ENCODE measurements at places on chromosomes 3 and 15.

DNA sequence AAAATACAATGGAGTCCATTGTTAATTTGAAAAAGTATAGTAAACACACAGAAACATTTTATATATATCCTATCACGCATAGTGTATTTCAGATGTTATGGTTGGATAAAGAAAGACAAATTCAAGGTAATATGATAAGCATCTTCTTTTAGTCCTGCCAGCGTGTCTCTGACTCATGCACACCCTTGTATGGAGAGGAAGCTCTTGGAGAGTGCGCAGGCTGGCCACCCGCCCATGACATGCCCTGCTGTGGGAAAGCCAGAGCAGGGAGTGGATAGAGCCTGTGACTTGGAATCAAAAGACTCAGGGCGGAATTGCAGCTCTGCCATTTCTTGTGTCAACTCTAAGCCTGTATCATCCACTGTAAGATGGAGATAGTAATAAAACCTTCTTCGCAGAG is 23.0 kb upstream of the COPG1 start:
- DNase-seq, result no peak

DNA sequence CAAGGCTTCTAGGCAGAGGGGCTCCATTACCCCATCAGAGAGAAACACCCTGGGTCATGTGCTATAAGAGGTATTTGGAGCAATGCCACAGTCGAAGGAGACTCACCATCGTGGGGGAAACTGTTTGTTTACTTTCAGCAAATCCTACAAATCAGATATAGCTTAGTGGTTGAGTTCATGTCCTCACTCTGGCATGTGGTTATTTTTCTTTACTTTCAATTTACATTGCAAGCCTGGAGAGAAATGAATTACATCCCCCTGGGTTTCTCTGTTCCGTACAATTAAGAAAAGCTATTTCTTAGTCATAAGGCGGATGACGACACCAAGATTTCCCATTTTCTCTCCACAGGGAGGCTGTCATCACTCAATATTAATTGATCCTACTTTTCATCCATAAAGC is 36.9 kb downstream of the RFTN1 start:
- no peak for DNase-seq

GRCh38 chr15:73599934-73600333 is 33.3 kb downstream of the NPTN start:
- no peak for DNase-seq

DNA sequence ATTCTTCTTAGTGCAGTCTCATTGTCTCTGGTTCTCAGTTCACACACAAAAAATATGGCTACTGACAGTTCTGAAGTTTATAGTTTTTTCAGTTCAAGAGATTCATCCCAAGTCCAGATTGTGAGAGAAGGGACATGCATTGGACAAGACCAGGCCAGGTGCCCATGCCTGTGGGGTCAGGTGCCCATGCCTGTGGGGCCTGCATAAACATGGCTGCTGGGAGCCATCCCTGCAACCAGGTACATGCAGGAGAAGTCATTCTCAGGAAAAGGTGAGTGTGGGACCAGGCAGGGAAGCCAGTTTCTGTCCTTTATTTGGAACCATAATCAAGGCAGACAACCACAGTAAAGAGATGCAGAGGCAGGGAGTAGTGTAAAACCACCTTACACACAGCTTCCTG is 6.3 kb upstream of the TM4SF1 start:
- no peak for DNase-seq

DNA sequence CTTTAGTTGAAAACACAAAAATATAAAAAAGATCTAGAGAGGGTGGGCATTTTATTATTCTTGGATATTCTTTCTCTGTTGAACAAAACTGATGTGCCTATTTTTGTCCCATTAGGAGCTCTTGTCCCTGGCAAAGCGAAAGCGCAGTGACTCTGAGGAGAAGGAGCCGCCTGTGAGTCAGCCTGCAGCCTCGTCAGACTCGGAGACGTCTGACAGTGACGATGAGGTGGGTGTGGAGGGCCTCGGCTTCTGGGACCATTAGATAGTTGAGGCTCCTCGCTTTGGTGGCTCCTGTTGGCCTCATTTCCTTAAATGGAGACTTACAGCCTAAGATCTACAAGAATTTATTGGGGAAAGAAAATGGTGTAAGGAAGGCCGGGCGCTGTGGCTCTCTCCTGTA is 21.3 kb downstream of the RTF1 start:
- no peak for DNase-seq

DNA sequence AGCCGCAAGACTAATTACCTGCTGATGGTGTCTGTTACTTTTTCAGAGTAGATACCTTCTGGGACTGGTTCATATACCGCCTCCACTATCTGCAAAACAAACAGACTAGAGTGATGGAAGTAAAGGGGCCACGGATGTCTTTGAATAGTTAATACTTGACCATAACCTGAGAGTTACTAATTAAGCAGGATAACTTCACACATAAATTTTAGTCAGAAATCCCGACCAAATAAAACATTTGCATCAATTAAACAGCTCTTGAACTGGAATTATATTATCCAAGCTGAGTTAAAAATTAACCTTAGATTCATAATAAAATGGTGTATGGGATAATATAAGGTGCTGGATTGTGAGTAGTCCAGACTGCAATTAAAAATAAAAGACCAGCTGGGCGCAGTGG is 167.7 kb downstream of the NEK10 start:
- no peak for DNase-seq

DNA sequence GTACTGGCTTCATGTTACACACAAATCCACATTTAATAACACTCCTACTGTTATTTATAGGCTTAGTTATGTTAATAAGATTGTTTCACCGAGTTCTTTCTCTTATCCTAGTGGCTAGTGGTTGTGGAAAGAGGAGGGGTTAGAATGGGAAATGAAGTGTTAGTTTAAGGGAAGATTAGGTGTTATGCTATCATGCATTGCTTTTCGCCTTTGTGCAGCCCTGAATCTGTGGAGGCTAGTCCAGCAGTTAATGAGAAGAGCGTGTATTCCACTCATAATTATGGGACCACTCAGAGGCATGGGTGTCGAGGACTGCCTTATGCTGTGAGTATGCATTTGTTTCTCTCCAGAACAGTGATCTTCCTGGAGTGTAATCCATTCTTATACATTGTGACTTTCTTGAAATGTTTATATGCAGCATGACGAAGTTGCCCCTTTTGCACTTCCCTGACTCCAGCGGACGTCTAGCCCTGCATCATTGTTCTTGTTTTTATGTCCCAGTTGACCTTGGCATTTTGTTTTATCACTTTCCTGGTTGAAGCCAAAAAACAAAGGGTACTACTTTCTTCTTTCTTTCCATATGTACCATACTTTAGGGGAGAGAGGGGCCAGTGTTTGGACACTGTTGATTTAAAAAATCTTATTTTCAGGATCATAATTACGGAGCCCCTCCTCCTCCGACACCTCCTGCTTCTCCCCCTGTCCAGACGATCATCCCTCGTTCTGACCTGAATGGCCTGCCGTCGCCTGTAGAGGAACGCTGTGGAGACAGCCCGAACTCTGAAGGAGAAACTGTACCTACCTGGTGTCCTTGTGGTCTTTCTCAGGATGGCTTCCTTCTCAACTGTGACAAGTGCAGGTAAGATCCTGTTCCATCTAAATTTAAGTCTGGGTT is 36.5 kb downstream of the SETD5 start:
- DNase-seq, result no peak

DNA sequence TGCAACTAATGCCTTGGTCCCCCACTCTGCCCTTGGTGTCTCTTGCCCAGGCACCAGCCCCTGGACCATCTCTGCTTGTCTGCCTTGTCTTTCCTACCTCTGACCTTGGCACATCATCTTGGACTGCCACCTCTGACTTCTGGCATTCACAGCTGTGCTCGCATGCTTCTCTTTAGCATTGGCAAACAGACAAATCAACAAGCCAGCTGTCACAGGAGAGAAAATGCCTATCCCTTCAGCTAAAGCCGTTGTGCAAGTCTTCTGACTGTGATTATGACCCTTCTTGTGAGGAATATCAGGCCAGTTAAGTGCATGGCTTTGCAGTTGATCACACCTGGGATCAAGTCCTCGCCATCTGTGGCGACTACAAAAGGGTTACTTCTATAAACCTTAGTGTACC is 84.6 kb downstream of the PRICKLE2 start:
- no peak for DNase-seq

DNA sequence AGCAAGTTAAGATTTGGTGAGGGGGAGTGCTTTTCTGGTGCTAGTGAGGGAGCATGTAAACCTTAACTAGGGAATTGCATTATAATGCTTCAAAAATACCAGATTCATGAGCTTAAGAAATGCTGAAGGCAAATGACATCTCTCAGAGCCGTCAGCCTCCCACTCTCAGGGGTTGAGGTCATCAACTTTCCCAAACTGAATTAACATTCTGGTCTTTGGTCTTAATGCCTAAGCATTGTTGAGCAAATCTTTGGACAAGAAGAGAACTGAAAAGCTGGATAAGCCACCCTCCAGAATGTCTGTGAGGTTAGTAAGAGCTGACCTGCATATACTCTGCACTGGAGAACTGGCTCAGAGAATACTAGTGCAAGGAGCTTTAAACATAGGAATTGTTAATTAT is 124.9 kb upstream of the GAP43 start:
- DNase-seq, result no peak

GRCh38 chr3:142022381-142022780 is 127.0 kb downstream of the TFDP2 start:
- DNase-seq, result no peak

DNA sequence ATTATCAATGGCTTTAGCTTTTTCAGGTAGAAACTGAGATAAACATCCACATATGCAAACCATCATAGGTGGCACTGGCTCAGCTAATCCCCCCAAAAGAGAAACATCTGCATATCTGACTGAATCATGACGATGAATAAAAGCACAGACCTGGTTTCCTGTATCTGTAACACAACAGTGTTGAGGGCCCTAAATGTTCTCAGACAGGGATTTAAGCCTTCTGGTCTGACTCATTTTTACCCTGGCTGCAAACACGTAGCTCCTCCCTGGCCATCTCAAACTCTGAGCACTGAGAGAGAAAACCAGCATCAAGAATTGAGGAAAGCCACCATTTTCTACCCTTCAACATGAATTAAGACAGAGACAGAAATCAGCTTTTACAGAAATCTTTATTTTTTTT is 35.2 kb downstream of the GLB1 start:
- no peak for DNase-seq

Data from stimulated activated CD8-positive, alpha-beta memory T cell treated with anti-CD3 and anti-CD28 coated beads, Interleukin-7, amount 100 ng/mL, for 1 hour (primary cell).